ENCODE measurements at places on chromosomes 5 and 9.
A peak's percentile ranks its signal among the peaks of the same experiment; 100 is the strongest.

- peak; percentile 90 for DNase-seq
Observed at GRCh38 chr5:67301285-67301903, 104.8 kb upstream of the CD180 start.

DNA sequence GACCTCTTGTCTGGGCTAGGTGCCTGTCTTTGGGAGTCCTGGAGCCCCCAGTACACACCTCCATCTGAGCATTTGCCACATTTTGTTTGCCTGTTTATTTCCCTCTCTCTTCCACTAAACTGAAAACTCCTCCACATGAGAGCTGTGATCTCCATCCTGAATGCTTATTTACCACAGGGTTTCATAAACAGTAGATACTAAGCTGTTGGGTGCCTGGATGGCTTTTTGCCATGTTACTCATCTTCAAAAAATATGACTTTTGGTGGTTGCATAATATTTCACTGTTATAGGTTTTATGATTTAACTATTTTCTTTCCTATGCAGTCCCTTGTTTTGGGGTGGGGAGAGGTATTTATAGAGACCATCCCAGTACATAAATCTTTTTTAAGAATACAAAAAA, 99.6 kb downstream of the APBA1 start:
- no peak for DNase-seq

GRCh38 chr5:180817893-180818674, 15.5 kb upstream of the MGAT1 start:
- no peak for DNase-seq

GRCh38 chr9:126016579-126017290, 269.6 kb downstream of the PBX3 start:
- no peak for DNase-seq

DNA sequence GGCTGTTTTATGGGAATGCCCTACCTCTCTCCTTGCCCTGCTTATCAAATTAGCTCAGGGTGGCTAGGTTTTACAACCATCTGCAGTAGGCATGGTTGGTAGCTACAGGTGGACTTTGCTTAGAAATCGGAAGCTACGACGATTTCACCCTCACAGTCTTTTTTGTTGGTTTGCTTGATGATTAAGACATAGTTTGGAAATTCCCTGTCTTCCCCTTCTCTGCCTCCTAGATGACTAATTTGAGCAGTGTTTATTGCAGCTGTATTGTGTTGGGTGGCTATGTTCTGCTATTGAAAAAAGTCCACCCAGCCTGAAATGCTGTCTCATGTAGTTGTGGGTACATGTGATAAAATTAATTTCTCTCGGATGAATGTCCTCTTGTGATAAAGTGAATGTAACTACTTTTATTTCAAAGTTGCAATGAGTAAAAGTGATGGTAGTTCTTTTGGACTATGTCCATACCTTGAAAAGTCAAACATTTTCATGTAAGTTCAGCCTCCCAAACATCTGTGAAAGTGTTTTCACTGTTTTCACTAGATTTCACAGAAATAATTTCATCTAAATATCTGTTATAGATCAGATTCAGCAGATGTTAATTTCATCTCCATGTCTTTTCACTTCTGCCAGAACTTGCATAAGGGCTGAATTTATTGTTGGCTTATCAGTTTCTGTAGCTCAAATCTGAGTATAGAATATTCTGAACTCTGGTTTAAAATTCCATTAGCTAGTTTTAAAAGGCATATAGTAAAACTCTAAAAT, 37.3 kb upstream of the FYB1 start:
- DNase-seq, result peak; percentile 26

GRCh38 chr5:1529498-1529897, 5.7 kb upstream of the LPCAT1 start:
- DNase-seq, result no peak

DNA sequence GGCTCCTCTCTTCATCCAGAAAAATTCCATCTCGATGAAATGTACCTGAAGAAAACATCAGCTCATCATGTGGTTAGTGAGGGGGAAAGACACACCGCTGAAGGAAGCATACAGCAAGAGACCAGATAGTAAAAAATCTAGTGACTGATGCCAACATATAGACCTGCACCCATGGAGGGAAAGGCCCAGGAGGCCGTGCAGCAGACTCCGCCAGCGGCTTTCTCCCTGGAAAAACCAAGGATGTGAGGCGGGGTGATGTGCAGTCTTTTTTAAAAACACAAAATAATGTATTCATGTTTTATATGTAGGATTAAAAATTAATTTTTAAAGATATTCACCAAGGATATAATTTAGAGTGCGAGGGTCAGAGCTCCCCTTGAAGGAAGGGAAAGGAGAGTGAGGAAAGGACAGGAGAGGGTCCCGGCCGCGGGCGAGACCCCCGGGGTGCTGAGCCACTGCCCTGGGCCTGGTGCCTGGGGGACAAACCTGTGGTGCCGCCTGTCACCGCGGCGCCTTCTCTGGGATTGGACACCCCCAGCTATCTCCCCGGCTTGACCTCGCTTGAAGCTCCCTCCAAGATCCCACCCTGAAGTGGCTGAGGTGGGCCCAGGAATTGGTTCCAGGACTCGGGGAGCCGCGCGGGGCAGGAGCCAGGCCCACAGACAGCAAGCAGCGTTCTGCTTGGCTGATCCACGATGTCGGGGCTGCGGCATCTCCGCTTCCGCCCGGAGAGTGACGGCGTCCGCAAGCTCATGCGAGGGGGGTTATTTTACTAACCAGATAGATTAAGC, 12.1 kb upstream of the UNC5A start:
- DNase-seq, result no peak

GRCh38 chr9:137439158-137439714, 1.9 kb downstream of the ENTPD8 start:
- no peak for DNase-seq

DNA sequence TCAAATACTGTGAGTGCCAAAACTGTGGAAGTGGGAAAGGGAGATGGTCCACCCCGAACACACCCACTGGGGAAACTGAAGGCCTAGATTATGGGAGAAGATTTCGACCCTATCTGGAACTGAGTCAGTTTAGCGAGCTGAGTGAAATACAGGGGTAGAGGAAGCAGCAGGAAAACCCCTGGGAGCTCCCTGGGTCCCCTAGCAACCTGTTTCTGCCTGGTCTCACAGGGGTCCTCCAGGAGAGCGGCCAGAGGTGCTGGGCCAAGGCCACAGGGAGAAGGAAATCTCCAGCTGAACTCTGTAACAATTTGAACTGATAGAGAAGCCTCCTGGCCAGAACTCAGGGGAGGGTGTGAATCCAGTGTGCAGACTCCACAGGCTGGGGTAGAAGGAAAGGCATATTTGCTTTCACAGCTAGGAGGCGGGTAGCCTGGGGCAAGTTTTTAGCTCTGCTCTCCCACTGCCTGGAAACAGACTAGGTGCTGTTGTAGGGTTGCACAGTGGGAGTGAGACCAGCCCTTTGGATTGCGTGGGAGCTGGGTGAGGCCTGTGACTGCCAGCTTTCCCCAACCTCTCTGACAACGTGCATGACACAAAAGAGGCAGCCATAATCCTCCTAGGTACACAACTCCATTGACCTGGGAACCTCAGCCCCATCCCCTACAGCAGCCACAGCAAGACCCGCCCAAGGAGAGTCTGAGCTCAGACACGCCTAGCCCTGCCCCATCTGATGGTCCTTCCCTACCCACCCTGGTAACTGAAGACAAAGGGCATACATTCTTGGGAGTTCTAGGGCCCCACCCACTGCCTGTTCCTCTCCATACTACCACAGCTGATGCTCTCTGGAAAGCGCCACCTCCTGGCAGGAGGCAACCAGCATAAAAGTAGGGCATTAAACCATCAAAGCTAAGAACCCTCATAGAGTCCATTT, 78.8 kb upstream of the GPBP1 start:
- no peak for DNase-seq

- no peak for DNase-seq
Observed at GRCh38 chr9:132840980-132841379, 37.1 kb downstream of the AK8 start.

GRCh38 chr5:135149956-135150723, 116.1 kb upstream of the PITX1 start:
- no peak for DNase-seq

- no peak for DNase-seq
Observed at GRCh38 chr5:133934822-133935666, 33.4 kb downstream of the C5orf15 start.

- no peak for DNase-seq
Observed at GRCh38 chr5:171505473-171506043, 86.1 kb downstream of the FGF18 start.

- DNase-seq, result peak; percentile 64
Observed at GRCh38 chr9:99057665-99058625, 47.0 kb upstream of the TGFBR1 start.

GRCh38 chr9:32627394-32627954, 8.0 kb downstream of the TAF1L start:
- DNase-seq, result no peak

DNA sequence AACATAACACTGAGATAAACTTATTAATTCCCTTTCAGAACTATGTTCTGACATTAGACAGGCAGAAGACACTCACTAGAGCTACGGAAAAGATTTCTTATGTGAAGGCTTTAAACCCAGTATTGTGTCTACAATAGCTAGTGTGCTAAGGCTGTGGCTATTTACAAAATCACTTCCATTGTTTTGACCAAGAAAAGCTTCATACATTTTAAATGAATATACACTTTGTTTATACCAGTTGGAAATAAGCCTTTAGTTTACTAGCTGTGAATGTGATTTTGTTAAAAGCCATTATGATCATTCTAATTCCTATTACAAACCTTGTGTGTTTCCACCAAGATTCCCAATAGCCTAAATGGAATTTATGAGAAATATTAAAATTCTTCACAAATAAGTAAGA, 83.0 kb downstream of the AGTPBP1 start:
- DNase-seq, result no peak

- DNase-seq, result no peak
Observed at GRCh38 chr9:76525196-76525595, 66.2 kb downstream of the GCNT1 start.

- no peak for DNase-seq
Observed at GRCh38 chr9:125119643-125120286, 23.6 kb downstream of the SCAI start.

DNA sequence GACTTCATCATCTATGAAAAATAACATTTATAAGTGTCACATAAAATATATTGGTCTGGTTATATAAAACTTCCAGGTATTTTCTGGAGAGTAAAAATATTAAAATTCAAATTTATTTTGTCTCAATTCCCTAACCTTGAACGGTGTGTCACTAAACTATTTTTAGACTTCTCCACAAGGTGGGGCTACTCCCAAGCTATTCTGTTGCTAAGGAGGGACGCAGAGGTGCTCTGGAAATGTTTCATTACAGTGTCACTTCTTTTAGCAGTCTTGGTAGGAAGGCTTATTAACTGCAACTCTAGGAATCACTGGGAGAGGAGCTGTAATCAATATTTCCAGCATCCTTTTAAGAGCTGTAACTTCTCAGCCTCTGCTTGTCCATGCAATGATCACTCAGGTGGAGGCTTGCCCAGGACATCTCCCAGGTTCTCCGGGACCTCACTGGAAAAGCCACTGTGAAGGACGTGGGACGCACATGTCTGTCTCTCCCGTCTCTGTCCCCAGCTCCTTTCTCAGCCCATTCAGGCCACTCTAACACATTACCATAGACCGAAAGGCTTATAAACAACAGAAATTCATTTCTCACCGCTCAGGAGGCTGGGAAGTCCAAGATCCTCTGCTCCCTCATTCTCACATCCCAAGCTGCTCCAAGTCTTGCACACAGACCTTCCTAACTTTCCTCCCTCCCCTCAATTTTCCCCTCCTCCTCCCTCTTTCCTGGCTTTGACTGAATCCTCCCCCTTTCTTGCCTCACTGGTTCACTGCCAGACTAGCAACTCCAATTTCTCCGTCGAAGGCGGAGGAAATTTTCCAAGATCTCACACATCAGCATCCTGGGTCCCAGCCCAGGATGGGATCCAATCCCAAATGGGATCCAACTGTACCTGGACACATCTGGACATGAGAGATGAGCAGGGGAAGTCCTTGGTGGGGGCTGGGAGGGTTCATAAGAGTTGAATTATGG, 32.7 kb upstream of the DNAH5 start:
- DNase-seq, result no peak

DNA sequence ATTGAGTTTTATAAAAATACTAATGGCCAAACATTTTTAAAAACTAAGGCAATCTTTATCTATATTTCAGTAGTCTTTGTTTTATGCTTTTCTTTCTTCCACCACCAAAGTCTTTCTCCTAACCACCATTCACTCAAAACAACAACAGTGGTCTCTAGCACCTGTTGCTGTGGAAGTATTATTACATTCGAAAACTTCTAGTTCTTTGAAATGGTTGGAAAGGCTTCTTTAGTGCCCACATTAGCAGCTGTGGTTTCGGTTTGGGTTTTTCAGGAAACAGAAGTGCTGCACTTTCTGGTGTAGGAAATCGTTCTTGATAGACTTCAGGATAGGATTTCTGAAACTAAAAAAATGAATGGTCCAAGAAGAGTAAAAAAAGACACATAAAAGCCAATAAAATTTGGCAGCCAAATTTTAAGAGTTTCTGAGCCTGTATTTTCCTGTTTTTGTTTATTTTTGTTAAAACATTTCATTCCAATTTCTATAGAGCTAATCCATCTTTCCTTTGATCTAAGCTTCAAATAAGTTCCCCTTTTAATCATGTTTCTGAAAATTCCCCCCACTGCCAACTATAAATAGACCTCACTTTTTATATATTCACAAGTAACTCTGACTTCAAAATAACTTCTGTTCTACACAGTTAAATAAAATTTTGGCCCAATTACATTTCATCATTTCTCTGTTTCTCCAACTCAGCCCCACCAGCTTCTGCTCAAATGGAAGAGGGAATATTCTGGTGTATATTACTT, 102.2 kb downstream of the DEPDC1B start:
- DNase-seq, result no peak

DNA sequence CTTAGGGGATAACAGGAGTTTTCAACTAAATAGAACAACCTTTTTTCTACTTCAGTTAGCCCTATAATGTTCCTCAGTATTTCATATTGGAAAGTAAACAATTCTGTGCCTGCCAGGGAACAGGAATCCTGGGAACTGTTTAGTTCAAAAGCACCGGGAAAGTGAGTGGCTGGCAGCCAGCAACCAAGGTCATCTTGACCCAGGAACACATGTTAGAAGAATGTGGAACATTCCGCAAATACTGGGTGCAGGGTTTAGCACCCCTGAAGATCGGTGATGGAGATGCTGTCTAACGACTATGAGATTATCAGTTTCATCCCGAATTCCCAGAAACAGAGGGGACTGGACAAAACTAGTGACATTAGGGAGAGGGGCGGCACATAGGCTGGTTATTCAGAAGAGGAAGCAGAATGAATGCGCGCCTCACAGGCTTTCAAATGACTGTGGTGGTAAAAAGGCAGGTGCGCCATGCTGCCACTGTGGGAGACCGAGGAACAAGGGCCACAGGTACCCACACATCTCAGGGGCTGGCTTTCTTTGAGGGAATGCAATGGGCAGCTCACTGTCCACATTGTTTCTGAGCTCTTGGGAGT, 51.2 kb downstream of the IPPK start:
- no peak for DNase-seq

DNA sequence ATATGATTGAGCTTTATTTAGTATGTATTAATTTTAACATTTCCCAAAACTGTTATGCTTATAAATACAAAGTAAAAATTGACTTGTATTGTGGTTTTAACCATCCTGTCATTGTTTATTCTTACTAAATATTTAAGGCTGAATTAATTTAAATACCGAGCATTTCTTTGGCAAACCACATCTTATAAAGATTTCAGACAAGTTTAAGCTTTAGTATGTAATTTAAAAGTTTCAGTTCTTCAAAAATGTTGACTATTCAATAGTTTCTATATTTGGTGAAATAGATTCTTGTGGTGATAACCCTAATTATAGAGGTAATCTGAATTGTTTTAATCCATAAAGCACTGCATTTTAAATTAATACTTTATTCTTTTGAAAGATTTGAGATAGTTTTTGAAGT, 65.5 kb downstream of the CCNH start:
- DNase-seq, result peak; percentile 34
